ENCODE measurements at places on chromosomes 16 and 17.

DNA sequence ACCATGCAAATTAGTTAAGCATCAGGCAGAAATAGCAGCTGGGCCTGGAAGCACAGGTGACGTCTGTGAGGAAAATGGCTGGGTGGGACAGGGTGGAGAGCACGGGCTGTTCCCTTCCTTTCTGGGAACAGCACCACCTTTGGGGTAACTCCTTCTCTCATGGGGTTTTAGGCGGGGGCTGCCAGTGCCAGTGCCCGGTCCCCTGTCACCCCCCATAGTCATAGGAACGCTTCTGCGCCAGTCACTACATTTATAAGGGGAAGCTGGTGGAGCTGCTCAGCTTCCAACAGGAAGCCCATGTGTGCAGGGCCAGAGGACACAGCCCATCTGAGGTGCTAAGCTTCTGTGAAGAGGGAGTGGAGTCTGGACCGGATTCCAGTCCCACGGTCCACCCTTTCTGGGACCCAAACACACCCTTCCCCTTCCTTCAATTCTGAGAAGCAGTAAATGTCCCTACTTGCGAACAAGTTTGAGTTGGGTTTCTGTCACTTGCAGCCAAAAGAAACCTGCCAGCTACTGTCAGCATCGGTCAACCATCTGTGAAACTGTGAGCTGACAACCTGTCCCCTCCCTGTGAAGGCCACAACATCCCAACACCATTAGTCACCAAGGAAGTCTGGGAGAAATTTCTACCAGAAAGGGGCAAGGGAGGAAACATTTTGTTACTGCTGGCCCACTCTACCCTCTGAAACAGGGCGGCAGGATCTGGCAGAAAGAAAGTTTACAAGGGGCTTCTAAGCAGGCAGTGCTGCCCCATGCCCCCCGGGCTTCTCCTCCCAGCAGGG lies 86.0 kb upstream of the AMZ2 start:
- DNase-seq, result no peak

GRCh38 chr17:73592501-73592961 lies 51.7 kb downstream of the SDK2 start:
- no peak for DNase-seq

GRCh38 chr16:55542459-55543082 lies 23.9 kb upstream of the CAPNS2 start:
- no peak for DNase-seq

DNA sequence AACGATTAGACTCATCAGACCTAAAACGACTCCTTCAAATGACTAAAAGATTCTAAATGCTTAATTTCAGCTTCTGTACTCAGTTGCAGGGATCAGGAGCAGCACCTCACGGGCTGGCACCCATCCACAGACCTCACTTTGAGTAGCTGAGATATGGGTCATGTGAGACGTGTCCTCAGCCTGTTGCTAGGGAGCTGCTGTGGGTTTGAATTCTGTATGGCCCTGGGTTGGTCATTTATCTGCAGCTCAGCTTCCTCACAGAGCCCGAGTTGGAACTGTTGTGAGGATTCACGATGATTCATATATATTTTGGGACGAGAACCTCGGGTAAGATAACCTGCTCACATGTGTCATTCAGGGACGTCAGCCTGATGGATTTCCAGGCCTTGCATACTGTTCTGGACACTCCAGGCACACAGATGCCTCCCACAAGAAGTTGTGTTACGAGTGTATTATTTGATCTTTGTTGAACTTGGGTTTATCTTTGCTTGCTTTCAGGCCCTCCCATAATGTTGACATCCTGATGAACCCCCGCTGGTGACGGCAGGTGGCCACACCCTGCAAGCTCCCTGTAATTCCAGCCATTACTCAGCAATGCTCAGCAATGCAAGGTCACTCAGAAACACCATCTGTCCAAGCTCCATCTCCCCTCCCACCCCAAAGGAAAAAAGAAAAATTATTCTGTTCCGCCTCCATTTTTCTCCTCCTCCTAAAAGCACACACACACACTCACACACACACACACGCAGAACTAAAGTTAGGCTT lies 137.6 kb downstream of the RBFOX3 start:
- no peak for DNase-seq

- no peak for DNase-seq
Observed at GRCh38 chr17:51046514-51047384, 73.9 kb downstream of the SPAG9 start.

GRCh38 chr17:70369391-70369790 lies 200.1 kb downstream of the KCNJ2 start:
- DNase-seq, result no peak

- no peak for DNase-seq
Observed at GRCh38 chr17:80444644-80444979, 29.6 kb downstream of the ENDOV start.

GRCh38 chr17:81222620-81222905 lies 202 bp downstream of the CEP131 start:
- no peak for DNase-seq

DNA sequence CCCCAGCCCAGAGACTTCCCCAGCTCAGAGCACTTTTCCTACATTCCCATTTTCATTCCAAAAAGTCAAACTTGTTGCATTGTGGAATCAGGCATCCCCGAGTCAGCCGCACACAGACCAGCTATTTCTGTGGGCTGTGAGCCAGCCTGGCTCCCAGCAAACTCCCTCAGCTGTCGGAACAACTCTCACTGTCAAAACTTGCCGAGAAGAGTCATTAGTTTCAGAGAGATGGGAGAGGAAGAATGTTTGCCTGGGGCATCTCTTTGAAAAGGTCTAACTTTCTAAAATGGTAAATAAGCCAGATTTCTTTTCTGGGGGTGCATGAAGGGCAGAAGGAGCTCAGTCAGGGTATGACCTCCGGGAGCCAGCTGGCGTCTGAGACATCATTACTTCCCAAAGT lies 280.0 kb downstream of the TMEM114 start:
- no peak for DNase-seq

- DNase-seq, result no peak
Observed at GRCh38 chr17:79833110-79833450, 6.2 kb downstream of the CBX4 start.

GRCh38 chr17:74545843-74546230 lies at the start of gene CD300C:
TSS of gene CD300C (minus strand) at chr17:74546115. CDS start at chr17:74545782, 333 bp downstream.
- no peak for DNase-seq

DNA sequence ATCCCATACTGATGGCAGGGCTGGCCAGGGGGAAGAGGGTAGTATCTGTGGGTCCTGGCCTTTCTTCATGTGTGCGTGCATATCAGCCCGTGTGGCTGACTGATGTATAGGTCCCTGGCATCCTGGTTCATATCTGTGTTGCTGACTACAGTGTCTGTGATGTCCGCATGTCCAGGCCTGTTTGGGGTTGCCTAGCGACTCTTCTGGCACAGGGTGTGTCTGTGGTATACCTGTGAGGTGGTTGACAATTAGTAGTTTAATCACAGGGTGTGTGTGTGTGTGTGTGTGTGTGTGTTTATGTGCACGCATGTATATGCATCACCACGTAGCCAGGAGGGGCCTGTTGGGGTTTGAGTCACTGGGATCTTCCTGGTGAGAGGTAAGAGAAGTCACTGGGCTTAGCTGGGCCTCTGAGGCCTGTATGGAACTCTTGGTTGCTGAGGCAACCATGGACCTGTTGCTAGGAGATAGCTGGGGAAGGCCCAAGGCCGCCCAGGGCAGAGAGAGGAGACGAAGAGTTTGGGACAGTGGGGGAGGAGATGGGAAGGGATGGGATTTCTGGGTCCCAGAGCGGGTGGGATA lies 603 bp upstream of the TMEM95 start:
- DNase-seq, result no peak

DNA sequence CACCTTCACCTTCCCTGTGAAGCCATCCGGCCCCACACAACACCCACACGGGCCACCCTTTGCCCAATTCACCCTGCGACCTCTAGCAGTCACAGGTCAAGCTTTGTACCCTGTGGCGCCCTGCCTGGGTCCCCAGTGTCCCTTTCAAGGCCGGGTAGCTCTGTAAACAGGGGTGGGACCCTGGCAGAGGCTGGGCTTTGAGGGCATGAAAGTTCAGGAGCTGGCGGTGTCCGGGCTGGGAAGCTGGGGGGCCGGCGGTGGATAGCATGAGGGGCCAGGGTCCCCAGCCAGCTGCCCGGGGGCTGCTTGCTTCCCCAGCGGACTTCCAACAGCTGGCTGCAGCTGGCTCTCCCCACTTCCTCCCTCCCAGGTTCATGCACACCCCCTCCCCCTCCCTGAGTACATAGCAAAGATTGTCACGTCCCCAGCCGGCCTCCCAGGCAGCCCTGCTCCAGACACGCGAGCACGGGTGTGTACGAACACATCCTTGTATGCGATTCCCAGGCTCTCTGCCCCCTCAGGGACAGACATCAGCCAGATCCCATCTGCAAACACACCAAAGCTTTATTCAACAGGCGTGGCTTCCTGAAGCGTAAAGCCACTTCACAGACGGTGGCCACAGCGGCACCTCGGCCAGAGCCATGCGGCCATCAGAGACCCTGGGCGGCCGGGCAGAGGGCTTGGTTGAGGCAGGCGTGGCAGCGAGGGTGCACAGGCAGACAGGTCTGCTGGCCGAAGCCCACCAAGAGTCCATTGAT lies 8.2 kb downstream of the NTHL1 start:
- no peak for DNase-seq

GRCh38 chr17:19254651-19255050 lies 17.5 kb downstream of the EPN2 start:
- DNase-seq, result no peak

DNA sequence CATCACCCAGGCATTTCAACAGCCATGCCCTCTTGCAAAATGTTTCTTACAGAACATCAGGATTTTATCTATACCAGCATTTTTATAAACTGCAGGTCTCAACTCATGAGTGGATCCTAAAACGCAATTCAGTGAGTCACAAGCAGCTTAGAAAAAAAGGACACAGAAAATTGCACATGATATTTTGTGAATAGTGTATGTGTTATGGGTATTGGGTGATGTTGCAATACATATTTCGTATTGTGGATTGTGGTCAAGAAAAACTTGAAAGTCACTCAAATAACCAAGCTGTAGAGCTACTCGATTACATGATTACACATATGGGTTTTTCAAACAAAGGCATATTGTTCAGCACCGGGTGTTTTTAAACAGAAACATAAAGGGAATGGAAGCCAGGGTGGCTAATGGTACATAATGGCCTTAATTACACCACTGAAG lies 1.4 kb downstream of the WIPI1 start:
- no peak for DNase-seq

GRCh38 chr17:72510351-72511016 lies 389.7 kb downstream of the SOX9 start:
- DNase-seq, result no peak

- no peak for DNase-seq
Observed at GRCh38 chr17:50638606-50638965, 3.9 kb downstream of the ABCC3 start.

DNA sequence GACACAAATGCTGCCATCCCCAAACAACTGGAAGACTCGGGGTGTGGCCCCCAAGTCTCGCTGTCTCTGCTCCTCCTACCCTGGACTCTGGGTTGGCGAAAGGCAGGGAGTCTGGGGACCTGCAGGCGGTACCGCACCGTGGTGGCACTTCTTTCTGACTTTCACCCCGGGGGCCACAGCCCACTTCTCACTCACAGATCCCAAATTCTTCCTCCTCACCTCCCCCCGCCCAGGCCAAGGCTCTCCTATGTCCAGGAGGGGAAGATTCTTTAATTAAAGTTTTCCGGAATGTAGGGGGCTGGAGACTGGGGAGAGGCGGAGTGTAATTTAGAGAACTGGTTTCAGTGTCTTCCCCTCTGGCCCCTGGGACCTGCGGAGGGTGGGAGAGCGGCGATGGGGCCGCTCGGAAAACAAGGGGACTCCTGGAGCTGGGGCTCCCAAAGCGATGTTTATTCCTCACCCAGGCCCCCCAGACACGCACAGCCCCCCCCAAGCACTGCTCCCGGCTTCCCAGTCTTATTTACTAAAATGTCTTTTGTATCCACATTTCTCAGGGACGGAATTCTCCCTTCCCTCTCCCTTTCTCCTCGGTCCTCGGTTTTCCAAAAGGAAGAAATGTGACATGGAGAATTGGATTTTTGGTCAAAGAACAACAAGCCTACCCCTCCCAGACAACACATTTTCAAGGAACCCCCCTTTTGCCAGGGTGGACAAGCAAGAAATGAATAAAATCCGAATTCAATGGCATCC lies 1.2 kb downstream of the WNT3 start:
- DNase-seq, result no peak

DNA sequence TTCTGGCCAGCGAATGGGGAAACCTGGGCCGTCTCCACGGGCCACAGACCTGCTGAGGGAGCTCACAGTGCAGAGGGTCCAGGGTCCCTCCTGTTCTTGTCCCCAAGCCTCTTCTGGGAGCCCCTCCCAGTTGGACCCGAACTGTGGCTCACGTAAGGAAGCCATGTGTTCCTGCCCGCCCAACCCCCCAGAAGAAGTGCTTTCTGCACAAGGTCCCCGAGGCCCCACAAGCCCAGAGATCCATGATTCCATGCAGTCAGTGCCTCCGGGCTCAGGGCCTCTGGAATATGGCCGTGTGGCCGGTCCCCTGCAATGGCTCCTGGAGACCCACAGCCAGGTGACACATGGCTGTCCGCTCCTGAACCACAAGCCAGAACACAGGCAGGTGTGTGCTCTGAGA lies 272.4 kb downstream of the C16orf95 start:
- no peak for DNase-seq

DNA sequence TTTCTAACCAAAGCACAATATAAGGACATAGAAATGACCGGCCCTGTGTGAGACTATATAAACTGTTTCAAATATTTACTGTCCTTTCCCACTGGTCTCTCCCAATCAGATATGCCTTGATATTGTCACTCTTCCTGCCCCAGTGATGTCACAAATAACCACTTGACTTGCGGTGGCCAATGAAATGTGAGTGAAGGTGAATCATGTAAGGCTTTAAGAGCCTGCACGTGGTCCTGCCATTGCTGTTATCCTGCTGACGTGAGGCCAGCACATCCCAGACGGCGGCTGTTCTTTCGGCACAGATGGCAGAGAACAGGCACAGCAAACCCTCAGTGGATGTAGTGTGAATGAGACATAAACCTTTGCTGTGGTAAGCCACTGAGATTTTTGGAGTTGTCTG lies 5.4 kb upstream of the KLHL11 start:
- no peak for DNase-seq

DNA sequence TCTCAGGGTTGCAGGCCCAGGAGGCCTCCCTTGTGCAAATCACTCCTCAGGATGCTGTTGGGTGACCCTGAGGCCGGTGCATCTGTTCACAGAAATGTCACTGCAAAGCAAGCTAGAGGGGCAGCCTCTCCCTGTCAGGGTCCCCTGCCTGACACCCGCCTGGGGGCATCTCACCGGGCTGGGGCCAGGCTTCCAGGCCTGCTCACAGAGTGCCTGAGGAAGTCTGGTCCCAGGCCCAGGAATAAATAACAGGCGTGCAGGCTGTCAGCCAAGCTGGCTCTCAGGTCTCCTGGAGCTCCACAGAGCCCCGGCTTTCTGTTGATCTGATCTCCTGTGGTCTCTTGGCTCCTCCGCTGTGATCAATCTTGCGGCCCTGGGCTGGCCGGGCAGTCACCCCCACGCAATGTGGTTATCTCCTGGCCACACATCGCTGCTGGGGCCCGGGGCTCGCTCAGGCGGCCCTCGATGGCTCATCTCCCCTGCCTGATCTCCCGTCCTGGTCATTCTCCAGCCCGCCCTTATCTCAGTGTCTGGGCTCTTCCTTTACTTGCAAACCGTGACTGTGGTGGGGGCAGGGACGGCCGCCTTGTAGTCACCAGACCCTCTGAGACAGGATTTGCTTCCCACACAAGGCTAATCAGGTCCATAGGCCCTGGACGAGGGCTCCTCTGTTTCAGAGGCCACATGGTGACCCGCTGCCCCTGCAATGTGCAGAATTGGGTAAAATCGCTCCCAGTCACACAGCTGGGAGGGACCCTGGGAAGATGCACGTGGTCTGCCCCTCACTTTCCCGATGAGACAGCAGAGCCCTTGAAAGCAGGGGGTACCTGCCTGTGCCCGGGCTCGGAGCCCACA lies 231.2 kb upstream of the GSE1 start:
- DNase-seq, result no peak
